Endothelial cell of coronary artery (primary cell): ENCODE measurements at places on chromosomes 12 and 14. TPM values are rescaled to one million over a fixed set of nuclear protein-coding genes. Genes with fewer than 3 reads are reported as not detected.

PGF gene
- total RNA-seq = 285 and 395 TPM in 2 replicates

CLEC1B gene
- total RNA-seq = not detected in 2 replicates

MANSC1 gene
- 3.5 and 5.3 TPM in 2 replicates for total RNA-seq

AICDA gene
- total RNA-seq = not detected in 2 replicates

FZD10 gene
- not detected in 2 replicates for total RNA-seq
